ENCODE measurements at places on chromosomes 12 and 14. TPM values are rescaled to one million over a fixed set of nuclear protein-coding genes. Genes with fewer than 3 reads are reported as not detected.
A peak's percentile ranks its signal among the peaks of the same experiment; 100 is the strongest.

GRCh38 chr12:104651811-104652210 is 195.1 kb downstream of the CHST11 start:
- no peak for DNase-seq

GRCh38 chr12:24360057-24360456 is 410.6 kb upstream of the SOX5 start:
- DNase-seq: no peak

GRCh38 chr12:67469666-67470065 is 178.9 kb upstream of the DYRK2 start:
- DNase-seq: no peak

GRCh38 chr12:91140026-91140931 is 29.0 kb upstream of the LUM start:
- DNase-seq: peak; percentile 77

DNA sequence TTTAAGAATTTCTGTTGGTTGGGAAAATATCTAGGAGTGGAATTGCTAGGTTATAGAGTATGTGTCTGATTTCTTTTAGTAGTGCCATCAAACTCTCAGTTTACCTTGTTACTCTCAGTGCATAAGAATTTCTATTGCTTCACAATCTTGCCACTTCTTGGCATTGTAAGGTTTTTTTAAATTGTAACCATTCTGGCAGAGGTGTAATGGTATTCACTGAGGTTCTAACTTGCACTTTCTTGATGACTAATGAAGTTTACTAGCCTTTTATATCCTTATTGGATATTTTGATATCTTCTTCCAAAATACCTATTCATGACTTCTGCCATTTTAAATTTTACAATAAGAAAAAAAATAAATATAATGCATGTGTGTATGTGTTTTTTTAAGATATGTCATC is 478.0 kb downstream of the NAV3 start:
- no peak for DNase-seq

GRCh38 chr12:85076688-85077430 is 40.7 kb downstream of the LRRIQ1 start:
- peak; percentile 65 for DNase-seq

- DNase-seq: no peak
Measured at GRCh38 chr14:75993567-75994041, 8.0 kb downstream of the IFT43 start.

DNA sequence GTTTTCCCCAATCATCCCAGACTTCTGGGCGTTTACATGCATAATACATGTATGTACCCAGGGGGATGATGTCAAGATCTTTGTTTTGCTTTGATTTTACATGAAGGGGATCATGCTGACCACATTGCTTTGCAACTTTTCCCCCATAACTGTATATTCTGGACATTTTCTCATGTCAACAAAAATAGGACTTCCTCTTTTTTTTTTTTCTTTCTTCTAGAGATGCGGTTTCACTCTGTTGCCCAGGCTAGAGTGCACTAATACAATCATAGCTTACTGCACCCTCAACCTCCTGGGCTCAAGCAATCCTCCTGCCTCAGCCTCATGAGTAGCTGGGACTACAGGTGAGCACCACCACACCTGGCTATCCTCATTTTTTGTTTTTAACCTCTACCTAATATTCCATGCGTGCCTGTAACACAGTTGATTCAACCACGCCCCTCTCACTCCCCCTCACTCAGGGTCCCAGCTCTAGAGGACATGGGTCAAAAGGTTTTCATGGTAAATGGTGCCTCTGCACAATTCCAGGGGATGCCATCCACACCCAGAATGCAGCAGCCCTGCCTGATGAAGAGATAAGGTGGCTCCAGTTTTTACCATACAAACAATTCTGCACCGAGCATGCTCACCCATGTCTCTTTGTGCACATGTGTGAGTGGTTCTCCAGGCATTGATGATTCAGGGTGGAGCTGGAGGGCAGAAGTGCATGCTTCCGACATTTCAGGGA is 32.0 kb upstream of the CIPC start:
- no peak for DNase-seq

- no peak for DNase-seq
Measured at GRCh38 chr12:96549341-96549740, 60.0 kb downstream of the CFAP54 start.

- peak; percentile 67 for DNase-seq
Measured at GRCh38 chr14:21748869-21749303, 75.3 kb upstream of the OR4E1 start.

GRCh38 chr14:102863381-102863780 is 59.1 kb upstream of the AMN start:
- DNase-seq: no peak

GRCh38 chr14:71704210-71704609 is 228.0 kb upstream of the RGS6 start:
- DNase-seq: no peak

DNA sequence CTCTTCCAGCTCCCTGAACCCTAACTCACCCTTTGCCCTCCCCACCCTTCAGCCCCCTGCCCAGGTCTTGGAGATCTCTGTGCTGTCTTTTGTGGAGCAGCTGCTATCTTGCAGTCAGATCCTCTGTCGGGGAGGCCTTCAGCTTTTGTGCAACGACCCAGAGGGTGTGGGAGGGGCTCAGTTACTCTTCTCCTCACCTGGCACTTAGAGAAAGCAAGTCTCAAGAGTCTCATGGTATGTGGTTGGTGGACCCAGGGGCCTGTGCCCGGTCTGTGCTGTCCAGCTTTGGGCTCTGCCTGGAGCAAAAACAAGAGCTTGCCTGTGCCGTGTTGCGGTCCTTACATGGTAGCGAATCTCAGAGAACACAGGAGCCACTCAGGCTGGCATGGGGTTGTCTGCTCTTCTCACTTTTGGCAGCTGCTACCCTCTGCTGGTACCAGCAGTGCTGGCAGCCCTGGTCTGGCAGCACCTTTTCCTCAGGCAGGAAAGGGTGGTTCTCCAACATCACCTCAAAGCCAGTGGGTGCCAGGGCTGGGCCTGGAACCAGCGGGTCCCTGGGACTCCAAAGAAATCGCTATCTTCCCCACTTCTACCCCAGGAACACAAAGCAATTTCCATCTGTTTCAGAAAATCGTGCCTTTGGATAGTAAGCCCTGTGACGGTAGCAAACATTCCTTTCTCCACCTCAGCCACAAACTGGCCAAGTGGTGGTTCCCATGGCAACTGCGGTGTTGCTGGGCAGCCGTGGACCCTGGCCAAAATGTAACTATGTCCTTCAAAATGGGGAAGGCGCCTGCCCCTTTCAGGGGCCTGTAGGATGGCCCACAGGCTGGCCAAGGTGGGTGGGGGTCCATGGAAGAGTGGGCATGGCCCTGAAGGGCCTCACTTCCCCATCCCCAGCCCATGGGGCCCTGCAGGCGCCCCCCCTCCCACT is 90.0 kb downstream of the RIN3 start:
- DNase-seq: peak; percentile 67

GRCh38 chr12:62885242-62885641 is 49.7 kb downstream of the PPM1H start:
- DNase-seq: no peak

DNA sequence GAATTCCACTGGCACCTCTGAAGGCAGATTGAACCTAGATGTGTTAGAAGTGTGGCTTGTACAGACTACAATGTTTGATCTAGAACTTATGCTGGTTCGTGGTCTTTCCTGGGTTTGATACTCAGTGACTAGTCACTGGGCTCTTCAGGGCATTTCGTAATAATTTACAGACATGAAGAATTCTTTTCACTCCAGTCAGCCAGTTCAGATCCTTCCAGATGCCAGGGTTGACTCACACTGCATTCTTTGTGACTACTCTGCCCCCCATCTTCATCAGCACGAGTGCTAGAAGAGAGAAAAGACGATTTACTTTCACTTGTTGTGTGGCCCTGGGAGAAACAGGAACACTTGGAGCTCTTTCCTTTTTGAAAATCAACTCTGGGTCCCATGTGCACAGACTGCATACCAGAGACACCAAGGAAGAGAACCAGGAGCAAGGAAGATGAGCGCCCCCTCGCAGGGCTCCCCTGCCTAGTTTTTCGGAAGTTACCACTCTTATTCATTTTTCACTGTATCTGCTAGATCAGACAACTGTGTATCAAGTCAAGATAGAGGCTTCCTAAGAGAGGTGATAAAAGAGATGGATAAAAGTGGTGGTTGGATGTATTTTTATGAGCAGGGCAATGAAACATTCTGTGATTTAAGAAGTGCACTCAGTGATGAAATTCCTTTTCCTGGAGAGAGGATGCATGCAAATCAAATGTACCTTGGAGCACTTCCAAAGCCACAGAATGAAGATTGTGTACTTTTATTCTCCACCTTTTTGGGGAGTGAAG is 33.5 kb upstream of the EVL start:
- no peak for DNase-seq

GRCh38 chr14:85288041-85288440 is 241.9 kb upstream of the FLRT2 start:
- DNase-seq: no peak

GRCh38 chr14:21825845-21826244 is 152.2 kb upstream of the OR4E1 start:
- DNase-seq: no peak

- DNase-seq: no peak
Measured at GRCh38 chr12:207804-208203, 6.2 kb downstream of the SLC6A12 start.

DNA sequence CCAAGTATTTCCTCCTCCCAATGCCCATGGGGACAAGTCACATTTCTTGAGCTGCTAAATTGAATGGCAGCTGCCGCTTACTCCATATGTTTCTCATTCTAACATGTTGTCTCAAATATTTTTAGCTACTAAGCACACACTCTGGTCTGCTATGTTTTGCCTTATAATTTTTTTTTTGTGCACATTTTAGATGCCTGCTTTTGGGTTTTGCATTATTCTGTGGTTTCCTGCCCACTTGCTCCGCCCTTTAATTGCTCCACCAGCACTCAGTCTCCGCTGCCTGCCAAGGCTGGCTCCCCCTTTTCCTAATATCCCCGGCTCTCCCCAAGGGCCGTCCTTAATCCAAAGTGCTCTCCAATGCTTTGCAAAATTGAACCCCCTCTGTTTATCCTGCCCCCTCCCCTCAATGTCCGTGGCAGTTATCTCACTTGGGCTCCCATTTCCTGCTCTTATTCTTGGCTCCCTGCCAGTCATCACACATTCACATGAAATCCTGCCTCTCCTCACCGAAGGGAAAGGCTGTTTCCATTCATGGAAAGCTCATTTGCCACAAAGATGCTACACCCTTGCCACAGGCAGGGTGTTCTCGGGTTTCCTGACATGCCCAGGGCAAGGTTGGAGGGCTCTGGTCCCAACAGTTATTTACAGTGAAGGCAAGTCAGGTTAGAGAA is 79.4 kb downstream of the C12orf75 start:
- DNase-seq: peak; percentile 73

DNA sequence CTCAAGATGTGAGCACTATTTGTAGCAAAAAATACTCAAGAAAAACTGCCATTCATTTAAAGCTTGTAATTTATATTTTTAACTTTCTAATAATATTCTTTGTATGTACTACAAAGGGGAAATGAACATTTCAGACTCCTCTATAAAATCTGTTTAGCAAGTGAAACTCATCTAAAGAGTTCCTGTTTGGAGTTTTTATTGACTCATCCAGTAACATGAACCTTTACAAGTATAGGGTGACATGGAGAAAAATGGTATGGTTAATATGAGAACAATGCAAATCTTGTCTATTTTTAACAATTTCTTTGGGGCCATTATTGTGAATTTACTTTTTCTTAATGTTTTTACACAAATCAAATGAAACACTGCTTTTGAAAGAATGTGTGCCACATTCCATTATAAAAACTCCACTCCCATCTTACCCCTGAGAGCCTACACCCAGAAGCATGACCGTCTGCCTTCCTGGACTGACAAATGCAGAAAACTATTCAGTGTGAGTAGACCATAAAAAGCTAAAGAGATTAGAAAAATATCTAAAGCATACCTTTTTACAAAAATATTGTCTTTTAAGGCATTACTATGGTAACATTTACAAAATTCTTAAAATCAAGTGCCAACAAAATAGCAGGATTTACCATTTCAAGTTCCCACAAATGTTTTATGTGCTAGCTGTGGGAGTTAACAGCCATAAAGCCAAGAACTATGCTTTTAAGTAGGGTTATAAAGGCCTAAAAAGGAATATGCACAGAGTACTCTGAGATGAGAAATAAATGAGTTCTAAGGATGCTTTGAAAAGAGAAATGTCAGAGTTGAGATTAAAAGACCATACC is 144.0 kb downstream of the ADAMTS20 start:
- DNase-seq: no peak

- DNase-seq: peak; percentile 63
Measured at GRCh38 chr14:58238252-58239243, 6.1 kb upstream of the PSMA3 start.

DNA sequence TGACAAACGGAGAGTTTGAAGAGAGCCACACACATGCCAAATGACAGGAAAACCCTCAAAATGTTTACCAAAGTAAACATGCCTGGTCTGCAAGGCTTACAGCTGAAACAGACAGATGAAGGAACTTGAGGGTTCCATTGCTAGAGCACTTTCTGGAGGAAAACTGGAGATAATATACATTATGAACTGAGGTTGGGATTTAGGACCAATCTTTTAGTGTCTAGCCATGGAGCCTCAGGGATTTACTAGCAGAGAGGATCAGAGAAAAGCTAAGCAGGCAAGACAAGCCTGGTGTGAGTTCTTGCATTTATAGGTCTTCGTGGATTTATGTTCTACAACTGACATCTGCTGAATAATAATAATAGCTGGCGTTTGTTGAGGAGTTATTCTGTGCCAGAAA is 205.3 kb downstream of the AEBP2 start:
- DNase-seq: no peak

The MYH6 gene
- total RNA-seq: 3.3 TPM

The APOF gene
- not detected for total RNA-seq

The EIF2B1 gene
- total RNA-seq: 62.2 TPM

The WSCD2 gene
- total RNA-seq: 5.5 TPM

The PTCSC3 gene
- not detected for total RNA-seq

The CD27 gene
- total RNA-seq: 0.31 TPM

The SERPINA12 gene
- total RNA-seq: not detected

The SLC39A5 gene
- total RNA-seq: 0.31 TPM

The AQP5 gene
- total RNA-seq: 10.4 TPM

The CAPZA3 gene
- total RNA-seq: not detected

The FSCB gene
- total RNA-seq: 0.10 TPM

Measured in tongue (tissue), 3 donors.